ENCODE measurements at places on chromosomes 6 and 20.

DNA sequence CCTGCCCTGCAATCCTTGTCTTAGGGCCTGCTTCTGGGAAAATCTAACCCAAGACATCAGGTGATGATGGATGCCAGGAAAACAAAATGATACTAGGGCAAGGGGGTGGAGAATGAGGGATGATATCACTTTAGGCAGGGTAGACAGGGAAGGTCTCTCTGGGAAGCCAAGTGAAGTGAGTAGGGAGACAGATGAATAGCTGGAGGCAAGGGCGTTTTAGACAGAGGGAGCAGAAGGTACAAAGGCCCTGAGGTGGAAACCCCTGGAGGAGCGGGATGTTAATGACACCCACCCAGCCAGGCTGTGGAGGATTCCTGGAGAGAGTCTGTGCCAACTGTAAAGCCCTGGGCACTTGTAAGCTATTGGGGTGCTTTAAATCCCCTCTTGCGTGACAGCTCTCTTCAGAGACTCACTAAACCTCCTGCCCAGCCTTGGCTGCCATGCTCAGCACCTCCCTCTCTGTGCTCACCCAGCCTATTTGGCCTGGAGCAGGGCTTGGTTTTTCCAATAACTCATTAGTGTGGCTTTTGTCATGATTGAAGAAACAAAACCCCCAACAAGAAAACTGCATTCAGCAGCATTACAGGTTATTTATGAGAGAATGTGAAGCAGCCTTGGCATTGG lies 12.4 kb upstream of the MDGA1 start:
- DNase-seq: no peak

DNA sequence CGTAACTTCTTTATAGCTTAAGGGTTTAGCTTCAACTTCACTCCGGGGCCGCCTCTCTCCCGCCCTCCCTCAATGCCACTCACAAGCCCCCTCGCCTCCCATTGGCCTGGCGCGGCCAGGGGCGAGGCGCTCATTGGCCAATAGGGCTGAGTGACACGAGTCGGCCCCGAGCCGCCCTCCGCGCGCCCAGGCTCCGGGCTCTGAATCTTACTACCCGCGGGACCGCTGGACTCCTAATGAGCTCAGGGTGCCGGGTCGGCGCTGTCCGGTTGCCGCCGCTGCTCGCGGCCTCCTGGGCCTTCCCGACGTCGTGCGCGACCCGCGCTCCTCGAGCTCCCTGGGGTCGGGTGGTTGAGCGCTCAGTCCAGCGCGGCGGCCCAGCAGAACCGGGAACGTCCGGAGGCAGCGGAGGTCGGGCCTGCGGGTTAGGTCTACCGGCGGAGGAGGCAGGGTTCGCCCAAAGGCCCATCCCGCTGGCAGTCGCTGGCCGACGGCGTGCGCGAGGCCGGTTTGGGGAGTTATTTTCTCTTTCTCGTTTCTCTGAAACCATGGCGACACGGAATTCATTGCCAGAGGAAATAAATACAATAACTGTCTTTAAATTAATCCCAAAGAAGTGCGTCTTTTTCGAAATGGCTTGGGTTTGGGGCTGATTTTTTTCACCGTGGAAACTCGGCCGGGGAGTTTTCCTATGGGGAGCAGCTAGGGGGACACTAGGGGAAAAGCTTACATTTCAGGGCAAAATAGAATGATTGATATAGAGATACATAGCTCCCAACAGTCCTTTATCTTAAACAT lies at the start of gene SIM1:
SIM1 (minus strand) TSS at position 19 of the 798 bp plus-strand sequence. CDS start 1,453 bp downstream, outside the sequence.
- peak; percentile 56 for DNase-seq

- no peak for DNase-seq
Measured at GRCh38 chr6:96926425-96926824, 1.9 kb downstream of the KLHL32 start.

DNA sequence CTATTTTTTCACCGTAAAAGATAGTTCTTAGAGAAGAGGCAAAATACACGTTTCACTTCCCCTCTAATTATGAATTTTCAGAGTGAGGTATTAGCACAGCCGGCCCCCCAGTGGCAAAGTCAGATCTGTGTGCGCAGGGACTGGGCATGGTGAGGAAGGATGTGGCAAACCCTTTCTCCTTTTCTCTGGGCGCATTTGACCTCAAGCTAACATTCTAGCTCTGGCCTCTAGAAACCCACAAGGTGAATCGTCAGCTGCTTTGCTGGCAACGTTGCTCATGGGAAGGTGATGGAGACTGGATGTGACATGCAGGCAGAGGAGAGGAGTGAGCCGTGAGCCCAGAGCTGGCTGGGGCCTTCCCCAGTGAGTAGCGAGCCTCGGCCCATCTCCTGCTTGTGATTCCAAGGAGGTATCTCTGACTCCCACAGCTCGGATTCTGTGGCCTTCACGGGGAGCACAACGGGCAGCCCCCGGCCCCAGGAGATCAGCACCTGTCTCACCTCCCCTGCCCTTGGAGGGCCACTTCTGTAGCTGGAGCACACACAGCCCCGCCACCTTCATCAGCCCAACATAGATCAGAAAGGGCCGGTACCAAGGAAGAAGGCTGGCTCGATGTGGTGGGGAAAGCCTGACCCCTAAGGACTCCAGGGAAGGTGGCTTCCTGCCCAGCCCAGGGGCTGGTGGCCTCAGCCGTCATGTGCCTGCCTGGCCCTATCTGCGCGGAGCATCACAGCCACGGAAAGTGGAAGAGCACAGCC lies 152.8 kb downstream of the TAF4 start:
- DNase-seq: no peak

- DNase-seq: no peak
Measured at GRCh38 chr20:36466089-36466488, 75.2 kb upstream of the MYL9 start.

All from GM12892 (cell line).